ENCODE measurements at places on chromosomes 3 and 15.
A peak's percentile ranks its signal among the peaks of the same experiment; 100 is the strongest.

DNA sequence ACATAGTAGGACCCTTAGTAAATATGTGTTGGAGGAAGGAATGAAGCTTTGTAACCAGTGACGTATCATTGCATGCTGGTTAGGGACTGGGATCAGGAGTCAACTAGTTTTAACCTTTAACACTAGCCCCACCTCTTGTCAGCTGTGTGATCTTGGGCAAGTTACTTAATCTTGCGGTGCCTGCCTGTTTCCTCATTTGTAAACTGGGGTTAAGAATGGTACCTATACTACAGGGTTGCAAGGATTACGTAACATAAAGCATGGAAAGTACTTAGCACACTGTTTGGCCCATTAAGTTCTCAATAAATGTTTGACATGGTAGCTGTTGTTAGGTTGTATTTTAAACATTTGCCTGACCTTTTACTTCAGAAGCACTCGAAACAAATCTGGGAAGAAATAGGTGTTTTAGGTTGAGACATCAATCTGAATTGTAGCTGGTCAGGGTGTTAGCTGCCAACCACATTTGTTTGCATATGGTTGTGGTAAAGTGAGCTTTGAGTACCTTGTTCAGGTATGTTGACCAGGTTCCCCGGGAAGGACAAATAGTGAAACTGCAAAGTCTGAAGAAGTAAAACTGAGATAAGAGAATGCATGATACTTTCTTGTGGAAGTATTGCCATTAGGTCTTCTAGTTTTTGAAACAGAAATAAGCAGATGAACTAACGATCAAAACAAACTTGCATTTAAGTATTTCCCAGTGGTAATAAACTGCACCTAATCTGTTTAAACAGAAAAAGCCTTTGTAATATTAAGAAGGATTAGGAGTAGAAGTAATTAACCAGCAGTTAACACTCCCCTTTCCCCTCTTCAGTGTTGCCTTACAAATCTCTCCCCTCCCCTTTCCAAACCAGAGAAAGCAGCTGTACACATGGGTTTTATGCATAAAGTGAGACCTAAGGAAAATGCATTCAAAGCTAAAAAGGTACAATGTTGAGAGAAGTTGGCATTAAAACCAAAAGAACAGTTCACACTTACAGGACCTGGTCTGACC is 25.8 kb upstream of the SCAANT1 start:
- no peak for DNase-seq

DNA sequence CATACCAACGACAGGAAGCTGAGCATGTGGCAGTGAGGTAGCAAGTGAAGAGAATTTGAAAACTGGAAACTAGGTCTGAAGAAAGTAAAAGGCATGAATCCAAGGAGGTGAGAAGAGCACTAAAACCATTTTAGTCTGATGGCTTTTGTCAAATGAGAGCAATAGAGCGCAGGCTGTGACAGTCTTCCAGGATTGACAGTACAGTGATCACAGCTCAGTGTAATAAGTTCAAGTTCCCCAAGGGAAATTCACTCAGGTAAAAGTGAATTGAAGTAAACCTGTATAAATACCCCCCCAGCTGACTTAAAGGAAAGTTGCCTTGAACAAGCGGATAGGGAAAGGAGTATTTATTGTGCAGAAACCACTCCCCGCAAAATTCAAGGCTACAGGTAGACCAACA is 224.2 kb upstream of the CRBN start:
- no peak for DNase-seq

- no peak for DNase-seq
These were observed 51.9 kb downstream of the USP8 start for GRCh38 chr15:50476143-50476542.

GRCh38 chr3:23877329-23877980 is 39.3 kb downstream of the NKIRAS1 start:
- peak; percentile 92 for DNase-seq

- no peak for DNase-seq
These were observed 58.5 kb downstream of the APBA2 start for GRCh38 chr15:28944286-28944685.

GRCh38 chr3:40725031-40725430 is 200.3 kb downstream of the ZNF621 start:
- no peak for DNase-seq

DNA sequence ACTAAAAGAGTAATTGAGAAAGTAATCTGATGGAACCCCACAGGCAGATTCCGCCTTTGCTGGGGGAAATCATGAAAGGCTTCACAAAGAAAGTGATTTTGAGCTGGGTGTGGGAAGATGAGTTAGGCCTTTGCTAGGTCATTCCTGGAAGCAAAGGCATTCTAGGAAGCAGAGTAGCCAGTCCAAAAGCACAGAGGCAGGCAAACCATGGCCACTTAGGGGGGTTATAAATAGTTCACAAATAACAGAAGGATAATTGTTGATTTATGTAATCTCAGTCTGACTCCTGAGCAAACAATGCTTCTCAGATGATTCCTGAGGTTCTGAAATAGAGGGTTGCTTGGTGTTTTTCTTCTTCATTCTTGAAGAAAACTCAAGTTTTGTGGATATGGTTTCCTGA is 576.3 kb downstream of the NTRK3 start:
- DNase-seq: no peak

- no peak for DNase-seq
These were observed 53.5 kb upstream of the ACAN start for GRCh38 chr15:88749699-88750098.

- DNase-seq: no peak
These were observed 885 bp upstream of the LSG1 start for GRCh38 chr3:194672876-194673275.

- DNase-seq: no peak
These were observed 21.3 kb downstream of the SYNM start for GRCh38 chr15:99126131-99126588.

GRCh38 chr3:150145659-150146058 is 175.0 kb upstream of the PFN2 start:
- no peak for DNase-seq

- no peak for DNase-seq
These were observed 460.3 kb upstream of the PROK2 start for GRCh38 chr3:72245183-72245811.

- DNase-seq: peak; percentile 95
These were observed 20.0 kb downstream of the BCHE start for GRCh38 chr3:165817160-165817709.

DNA sequence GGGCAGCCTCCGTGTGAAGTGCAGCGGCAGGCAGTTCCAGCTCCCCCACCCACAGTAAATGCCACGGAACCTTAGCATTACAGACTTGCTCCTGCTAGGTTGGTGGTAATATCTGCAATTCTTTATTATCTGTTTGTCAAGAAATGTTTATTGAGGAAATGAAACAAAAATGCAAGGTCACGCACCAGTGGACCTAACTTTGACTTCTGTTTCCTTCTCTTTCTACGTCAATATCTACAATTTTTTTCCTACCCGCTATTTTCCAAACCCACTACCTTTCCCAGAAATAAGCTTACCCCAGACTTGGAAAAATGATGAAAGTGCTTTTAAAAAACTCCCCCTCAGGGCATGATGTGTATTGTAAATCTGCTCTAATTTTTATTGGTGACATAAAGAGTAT is 18.9 kb downstream of the ILDR1 start:
- no peak for DNase-seq

- no peak for DNase-seq
These were observed 321.4 kb upstream of the NECTIN3 start for GRCh38 chr3:110750201-110750600.

- DNase-seq: peak; percentile 26
These were observed 28.5 kb downstream of the PTPRG start for GRCh38 chr3:61589856-61590255.

GRCh38 chr3:105365391-105366325 is 1.1 kb upstream of the ALCAM start:
- no peak for DNase-seq

DNA sequence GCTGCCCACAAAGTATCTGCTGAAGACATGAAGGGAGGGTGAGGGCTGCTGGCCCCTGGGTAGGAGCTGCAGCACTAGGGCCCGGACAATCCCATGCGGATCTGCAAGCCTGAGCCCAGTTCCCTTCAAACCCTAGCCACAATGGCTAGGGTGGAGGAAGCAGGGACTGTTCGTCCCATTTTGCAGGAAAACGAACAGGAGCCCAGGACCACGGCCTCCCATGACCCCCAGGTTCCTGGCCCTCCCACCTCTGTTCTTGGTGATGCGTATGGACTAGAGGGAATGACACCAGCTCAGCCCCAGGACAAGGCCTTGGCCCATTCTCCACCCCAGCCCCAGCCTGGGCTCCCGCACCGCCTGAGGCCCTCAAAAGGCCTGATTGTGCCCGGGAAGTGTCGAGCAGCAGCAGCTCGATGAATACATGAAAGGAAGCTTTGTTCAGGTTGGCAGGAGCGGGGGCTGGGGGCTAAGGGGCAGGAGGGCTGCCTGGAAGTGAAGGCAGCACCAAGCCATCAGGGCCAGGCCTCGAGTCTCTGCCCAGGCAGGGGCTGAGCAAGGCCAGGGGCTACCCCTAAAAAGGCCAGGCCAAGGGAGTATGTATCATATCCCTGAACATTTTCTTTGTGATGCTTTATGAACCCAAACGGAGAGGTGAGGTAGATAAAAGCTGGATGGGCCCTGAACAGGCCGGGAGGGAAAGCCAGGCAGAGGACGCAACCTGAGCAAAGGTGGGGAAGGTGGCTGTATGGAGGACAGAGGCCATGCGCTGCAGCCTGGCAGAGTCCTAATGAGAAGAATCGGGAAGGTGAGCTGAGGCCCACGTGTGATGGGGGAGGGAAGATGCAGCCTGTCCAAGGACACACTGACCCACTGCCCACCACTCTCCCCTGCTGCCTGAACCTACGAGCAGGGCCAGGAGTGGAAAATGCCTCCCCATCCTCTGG is 12.2 kb downstream of the SEMA7A start:
- no peak for DNase-seq

DNA sequence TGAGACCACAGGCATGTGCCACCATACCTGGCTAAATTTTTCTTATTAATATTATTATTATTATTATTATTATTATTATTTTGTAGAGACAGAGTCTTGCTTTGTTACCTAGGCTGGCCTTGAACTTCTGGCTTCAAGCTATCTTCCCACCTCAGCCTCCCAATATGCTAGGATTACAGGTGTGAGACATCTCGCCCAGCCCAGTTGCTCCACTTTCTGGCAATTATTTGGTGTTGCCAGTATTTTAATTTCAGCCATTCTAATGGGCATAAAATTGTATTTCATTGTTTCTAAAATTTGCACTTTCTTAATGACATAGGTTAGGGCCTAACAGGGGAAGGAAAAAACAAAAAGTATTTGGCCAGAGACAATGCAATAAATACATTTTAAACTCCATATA is 1217.6 kb upstream of the ALCAM start:
- DNase-seq: no peak

DNA sequence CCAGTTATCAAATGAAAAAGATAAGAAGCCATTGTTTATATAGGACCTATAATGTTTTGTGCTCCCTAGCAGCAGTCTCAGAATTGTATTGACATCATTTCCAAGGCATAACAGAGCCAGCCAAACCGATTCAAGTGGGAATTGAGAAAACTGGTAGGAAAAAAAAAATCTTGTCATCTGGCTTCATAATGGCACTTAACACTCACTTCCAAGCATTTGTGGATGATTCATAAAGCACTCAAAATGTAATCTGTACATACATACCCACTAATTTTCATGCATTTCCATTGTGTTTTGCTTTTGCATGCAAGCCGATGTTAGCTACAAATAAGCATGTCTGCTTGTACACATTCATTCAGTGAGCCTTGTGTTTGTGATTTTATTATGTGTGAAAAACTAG is 18.6 kb upstream of the TRPC1 start:
- DNase-seq: no peak

DNA sequence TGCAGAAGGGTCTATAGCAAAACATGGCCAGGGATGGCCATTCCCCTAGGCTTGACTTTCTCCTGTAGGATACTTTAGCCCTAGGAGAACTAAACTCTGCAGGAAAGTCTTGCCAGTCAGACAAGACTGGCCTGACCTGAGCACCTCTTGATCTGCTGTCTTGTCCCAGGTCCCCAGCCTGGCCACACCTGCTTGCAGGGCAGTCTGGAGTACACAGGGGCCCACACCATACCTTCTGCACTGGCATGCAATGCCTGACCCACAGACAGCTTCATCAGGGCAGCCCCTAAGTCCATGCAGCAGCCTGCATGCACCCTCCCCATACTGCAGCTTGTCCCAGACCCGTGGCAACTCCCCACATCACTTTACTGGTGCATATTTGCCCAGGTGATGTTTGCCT is 204.6 kb downstream of the LRRC3B start:
- no peak for DNase-seq

DNA sequence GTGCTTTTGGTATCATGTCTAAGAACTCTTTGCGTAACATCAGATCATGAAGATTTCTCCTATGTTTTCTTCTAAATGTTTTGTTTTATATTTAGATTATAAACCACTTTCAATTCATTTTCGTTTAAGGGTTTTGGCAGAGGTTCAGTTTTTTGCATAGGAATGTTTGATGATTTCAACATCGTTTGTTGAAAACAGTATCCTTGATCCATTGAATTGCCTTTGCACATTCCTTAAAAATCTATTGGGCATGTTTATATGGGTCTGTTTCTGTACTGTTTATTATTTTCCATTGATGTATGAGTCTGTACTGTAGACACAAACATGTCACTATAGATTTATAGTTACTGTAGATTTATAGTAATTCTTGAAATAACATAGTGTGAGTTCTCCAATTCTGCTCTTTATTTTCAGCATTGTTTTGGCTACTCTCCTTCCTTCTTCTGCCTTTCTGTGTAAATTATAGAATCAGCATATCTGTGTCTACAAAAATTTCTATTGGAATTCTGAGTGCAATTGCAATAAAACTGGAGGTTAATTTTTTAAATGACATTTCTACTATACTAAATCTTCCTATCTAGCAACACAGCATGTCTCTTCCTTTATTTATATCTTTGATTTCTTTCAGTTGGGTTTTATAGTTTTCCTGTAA is 374.0 kb downstream of the SV2B start:
- DNase-seq: no peak

DNA sequence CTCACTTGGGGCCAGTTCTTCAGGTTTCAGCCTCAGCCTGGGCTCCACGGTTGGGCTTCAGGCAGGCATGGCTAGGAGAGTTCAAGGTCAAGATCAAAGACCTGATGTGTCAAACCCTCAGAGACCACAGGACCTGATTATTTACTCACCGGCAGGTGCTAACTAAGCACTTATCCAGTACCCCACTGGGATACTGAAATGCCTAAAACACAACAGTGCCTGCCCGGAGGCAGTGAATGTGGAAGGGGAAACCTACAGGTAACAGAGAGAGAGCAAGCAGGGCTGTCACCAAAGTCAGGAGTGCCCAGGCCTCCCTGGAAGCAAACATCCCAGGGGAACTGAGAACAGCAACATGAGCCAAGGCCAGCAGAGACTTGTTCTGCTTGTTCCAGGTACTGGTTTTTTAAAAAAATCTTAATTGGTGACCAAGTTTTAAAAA is 6.7 kb downstream of the IDH2 start:
- DNase-seq: no peak

DNA sequence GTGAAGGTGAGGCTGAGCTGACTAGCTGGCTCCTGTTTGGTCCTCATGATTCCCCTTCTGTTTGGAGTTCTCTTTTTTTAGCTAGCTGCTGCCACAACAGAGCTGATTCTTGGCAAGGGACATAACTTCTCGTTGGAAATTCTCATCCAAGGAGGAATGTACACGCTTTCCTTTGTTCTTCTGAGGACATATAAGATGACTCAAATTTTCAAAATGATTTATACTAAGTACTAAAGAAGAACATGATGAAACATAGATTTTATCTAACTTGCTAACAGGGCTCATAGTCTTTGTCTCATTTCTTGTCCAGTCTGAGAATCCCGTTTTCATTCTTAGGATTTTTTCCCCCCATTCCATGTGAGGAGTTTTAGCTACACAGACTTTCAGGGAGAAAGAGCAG is 2.9 kb upstream of the TFG start:
- DNase-seq: no peak

Measured in NCI-H226 (cell line).